Breast epithelium (tissue), 4 donors: ENCODE measurements at places on chromosomes 2 and 18. TPM values are rescaled to one million over a fixed set of nuclear protein-coding genes. Genes with fewer than 3 reads are reported as not detected.

The ELAC1 gene
- 4.8 TPM for total RNA-seq

The PLB1 gene
- 5.6 TPM for total RNA-seq

The SNX17 gene
- total RNA-seq, result 109 TPM

The BCL11A gene
- total RNA-seq, result 0.64 TPM

The SPATA3 gene
- not detected for total RNA-seq

The C2orf81 gene
- total RNA-seq, result 0.64 TPM

The IL1F10 gene
- total RNA-seq, result not detected

The RAB11FIP5 gene
- 20.6 TPM for total RNA-seq

The ACVR1C gene
- 5.9 TPM for total RNA-seq

The SIX3 gene
- total RNA-seq, result not detected

GRCh38 chr2:238901461-238902057 lies 53.7 kb downstream of the TWIST2 start:
- DNase-seq, result no peak

- no peak for DNase-seq
Observed at GRCh38 chr18:61549416-61549815, 216.2 kb downstream of the CDH20 start.

- DNase-seq, result no peak
Observed at GRCh38 chr2:124514236-124514635, 489.1 kb downstream of the CNTNAP5 start.

DNA sequence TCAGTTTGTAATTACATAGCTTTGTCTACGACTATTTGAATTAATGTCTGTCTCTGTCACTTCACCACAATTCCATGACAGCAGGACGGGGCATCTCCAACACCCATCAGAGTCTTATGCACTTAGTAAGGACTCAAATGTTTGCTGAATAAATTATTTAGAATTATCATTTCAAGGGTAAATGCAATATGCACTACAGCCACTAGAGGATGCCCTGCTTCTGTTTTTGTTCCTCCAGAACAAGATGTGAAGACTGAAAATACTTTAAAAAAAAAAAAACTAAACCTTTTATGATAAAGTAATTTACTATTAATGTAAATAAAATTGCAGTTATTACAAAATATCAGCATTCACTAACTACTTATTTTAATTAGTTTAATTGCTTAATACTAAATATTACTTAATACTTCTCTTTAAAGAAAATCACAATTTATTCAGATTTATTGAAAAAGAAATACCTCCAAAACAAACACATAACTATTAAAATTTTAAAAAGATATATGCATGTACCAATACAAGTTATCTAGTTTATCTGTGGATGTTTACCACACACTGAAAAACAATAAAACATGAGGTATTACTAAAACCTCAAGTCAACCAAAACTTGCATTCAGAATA lies 3.2 kb downstream of the PIGN start:
- DNase-seq, result no peak

DNA sequence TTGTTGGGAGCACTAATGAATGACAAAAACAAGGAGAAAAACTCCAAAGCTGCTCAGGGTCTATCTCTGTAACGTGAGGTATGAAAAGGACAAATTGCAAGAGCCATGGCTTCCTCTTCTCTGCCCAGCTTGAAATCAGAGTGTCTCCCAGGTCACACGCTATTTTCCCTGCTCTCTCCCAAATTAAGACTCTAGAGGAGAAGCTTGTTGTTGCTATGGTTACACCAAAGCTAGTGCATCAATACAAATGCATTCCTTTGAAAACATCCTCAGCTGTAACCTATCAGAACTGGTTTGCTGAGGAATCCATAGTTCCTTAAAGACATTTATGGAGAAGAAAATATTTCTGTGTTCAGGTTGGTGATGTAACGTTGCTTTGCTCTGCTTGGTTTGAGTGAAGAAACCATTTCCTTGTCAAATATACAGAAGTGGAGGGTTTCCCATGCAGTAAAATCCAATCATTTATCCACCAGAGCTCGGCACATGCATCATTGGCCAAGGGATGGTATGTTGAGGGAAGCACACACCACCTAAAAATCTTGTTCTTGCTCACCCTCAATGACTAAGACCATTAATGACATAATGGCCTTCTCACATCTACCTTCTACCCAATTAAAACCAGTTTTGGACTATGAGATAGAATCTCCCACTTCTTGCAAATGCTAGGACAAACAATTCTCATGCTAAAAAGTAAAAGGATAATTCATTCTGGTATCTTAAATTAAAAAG lies 2135.6 kb upstream of the CELF4 start:
- DNase-seq, result no peak

GRCh38 chr2:101052147-101052546 lies 50.1 kb downstream of the RPL31 start:
- DNase-seq, result no peak

- DNase-seq, result no peak
Observed at GRCh38 chr2:97911922-97912575, 83.7 kb downstream of the TMEM131 start.

- DNase-seq, result no peak
Observed at GRCh38 chr2:25777077-25777476, 101.2 kb downstream of the ASXL2 start.

- no peak for DNase-seq
Observed at GRCh38 chr18:75364512-75365253, 62.8 kb downstream of the SMIM21 start.
